NCI-H510A treated with DMSO at 0.1 percent for 48 hours (cell line): ENCODE measurements at places on chromosomes 2 and 18.

DNA sequence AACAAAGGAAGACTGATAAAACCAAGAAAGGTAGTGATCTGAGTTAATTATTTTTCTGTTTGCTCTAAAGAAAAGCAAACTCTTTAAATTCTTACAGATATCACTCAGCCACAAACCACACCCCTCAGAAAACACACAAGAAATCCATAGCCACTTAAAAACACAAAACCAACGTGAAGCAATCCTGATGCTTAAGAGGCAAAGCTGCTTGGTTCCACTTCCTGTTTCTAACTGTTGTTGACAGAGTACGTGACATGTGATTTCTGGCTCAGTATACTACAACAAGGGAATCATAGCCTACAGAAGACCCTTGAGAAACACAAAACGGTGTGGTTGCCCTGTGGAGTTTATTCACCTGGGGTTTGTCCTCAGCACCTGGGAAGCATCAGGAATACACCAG, 240.9 kb upstream of the APCDD1 start:
- peak; percentile 70 for DNase-seq

DNA sequence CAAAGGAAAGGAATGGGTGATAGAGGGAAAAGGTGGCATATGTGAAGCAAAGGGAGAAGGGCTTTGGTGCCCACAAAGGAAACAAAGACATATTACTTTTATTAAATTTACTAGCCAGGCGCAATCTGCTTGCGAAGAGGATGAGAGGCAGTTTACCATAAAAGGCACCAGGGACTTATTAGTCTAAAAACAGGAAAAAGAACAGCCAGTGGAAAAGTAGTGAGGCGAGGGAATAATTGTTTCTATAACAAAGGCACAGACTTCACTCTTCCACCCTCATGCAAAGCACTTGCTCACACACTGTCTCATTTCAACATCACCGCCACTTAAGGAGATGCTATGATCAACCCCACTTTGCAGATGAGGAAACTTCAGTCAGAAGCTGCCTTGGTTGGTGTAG, 210.5 kb downstream of the ALPK2 start:
- no peak for DNase-seq

- no peak for DNase-seq
These were observed 11.1 kb downstream of the AQP4 start for GRCh38 chr18:26854292-26854881.

DNA sequence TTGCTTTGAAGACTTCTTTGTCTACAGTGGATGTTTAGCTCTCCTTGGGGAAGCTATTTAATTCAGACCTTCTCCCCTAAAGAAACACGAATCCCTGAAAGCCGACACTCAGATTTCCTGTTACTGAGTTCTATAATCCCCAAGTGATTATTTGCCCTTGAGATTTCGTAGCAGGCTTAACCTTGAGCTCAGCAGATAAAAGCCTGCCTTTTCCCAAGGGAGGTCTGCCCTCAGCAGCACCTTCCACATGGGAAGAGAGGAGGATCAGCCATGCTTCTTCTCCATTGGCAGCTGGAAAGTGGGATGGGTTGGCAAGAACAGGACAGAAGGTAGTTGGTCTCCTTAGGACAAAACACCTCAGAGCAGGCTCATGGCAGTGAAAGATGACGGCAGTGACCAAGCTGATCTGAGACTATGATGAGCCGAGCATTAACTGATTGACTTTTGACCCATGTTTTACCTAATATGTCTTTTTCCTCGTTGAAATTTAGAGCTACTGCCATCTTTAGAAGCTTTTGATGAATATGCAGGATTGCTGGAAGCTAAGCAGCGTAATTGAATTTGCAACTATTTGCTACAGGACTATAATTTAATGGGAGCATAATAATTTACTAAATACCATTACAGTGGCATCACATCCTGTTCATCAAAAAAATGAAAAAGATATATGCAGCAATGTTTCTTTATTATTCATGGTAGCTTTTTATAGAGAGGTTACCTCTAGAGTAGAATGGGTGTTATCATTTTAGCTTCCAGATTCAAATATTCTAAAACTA, 511.1 kb upstream of the ID2 start:
- no peak for DNase-seq

DNA sequence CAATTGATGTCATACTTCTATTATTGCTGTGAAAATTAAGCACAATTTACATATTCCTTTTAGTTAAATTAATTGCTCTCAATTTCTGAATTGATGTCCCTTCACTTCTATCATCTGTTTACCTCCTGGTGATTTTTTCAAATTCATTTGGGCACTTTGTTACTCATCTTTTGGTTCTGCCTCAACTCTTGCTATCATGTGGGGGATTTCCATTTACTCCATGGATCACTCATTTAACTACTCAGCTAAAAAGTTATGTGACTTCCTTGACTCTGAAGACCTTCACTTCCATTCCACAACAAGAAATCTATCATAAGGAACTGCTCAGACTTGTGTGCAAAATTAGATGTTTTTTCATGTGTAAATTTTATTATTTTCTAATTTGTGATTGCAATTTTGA, 126.2 kb downstream of the EHBP1 start:
- DNase-seq: no peak

GRCh38 chr2:216690853-216691741, 4.3 kb downstream of the IGFBP5 start:
- peak; percentile 85 for DNase-seq

DNA sequence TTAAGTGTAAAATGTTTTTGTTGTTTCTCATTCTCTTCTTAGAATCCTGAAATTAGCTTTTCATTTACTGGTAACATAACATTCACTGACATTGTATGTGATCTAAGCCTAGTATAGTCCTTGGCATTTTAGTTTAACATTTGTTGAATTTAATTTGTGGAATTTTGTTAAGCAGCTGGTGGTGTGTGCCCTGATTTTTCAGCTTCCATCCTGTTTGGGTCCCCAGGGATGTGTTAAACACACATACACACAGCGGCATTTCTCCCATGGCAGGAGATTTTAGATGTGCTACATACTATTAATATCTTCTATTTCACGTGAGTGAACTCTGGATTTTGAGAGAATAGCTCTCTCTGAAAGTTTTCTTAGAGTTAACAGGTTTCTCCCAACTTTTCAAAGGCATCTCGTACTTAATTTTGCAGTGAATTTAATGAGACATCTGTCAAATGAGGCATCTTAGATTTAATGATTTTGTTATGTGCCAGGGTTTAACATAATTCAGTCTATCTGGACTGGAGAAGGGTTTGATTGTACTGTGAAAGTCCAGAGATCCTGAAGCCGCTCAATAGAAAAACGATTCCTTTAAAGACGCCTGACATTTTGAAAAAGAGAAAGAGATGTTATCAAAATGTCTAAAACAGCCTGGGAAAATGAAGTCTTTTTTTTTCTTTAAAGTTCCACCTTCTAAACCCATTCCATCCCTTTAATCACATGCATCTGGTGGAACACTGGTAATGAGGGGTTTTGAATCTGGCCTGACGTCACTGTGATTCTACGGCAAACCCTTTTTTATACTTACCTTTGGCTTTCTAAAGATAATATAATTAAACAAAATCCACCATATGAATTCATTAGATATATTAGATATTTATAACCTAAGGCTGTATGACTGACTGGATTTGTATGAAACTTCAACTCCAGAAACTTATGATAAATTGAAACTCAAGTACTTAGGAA, 6.8 kb downstream of the PHLPP1 start:
- no peak for DNase-seq

DNA sequence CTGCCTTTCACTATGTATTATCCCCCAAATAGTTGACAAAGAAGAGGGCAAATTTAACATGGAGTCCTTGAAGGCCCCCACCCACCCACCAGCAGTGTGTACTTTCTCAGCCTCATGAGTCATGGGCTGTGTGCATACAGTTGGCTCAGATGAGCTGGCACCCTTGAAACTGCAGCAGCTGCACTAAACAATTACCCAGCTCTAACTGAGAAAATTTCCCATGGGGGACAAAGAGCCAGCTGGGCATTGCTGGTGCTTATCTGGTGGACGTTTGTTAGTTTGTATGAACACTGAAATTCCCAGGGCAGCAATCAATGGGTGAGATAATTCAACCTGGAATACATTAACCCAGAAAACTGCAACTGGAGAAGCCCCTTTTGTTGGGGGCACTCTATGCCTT, 131.7 kb downstream of the GCA start:
- DNase-seq: no peak

- no peak for DNase-seq
These were observed 69.0 kb upstream of the DDX18 start for GRCh38 chr2:117745537-117745936.

- no peak for DNase-seq
These were observed 92.9 kb upstream of the ST3GAL5 start for GRCh38 chr2:85981579-85982247.

GRCh38 chr18:43141208-43141607, 25.7 kb upstream of the RIT2 start:
- DNase-seq: no peak

DNA sequence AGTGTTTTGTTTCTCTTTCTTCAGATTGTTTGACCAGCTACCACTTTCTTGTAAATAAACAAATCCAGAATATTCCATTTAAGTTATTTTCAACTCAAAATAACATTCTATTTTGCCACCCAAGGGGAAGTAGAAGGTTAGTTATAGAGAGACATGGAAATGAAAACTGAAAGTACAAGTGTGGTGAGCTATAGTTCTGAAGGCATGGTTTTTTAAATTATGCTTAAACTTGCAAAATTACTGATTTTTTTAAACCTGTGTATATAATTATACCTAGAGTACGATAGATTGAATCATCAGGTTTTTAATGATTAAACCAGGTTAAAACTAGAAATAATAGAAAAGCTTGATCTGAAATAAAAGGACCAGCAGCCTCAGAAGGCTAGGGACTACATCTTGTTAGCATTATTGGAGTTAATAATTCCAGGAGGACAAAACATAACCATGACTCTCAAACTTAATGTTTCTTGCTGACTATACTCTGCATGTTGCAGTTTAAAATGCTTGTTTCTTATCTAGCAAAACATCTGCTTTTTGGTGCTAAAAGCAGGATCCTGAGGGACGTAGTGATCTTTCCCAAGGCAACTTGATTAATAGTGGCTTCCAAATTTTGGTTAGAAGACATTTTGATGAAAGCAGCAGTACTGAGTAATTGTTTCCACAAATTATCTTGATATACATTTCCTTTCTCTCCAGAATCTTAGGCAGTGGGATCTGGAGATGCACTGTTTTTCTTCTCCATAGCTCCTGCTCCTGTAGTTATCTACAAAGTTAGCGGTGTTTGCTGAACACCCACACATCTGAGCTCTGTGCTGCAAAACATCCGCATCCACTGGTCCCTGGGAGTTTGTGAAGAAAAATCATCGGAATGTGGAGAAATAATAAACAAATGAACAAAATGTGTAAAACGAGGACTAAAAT, 327.2 kb upstream of the PKDCC start:
- no peak for DNase-seq

GRCh38 chr2:30979822-30980245, 158.4 kb downstream of the GALNT14 start:
- no peak for DNase-seq

DNA sequence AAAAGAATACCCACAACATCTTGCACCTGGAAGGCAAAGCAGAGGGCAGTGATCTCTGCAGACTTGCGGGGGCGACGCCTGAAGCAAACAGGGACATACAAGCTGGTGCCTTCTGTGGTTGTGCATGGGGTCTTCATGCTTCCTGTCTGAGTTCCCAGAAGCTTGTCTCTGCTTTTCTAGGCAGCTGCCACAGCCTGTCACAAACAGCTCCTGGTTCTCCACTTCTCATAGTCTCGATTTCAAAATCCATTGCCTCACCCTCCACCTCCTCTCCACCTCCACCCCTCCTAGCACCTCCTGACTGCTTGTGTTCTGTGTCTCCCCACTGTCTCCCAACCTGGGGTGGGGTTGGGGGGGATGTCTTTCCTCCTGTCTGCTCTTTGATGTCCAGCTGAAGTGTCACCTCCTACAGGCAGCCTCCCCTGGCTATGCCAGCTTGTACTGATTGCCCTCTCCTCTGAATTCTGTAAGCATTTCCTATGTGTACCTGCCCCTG, 1.7 kb upstream of the PROC start:
- DNase-seq: peak; percentile 41
